Activated naive CD4-positive, alpha-beta T cell treated with anti-CD3 and anti-CD28 coated beads for 36 hours (primary cell): ENCODE measurements at places on chromosomes 16 and 17. TPM values are rescaled to one million over a fixed set of nuclear protein-coding genes. Genes with fewer than 3 reads are reported as not detected.

GRCh38 chr17:21377705-21378396 lies 1.7 kb downstream of the KCNJ12 start:
- peaks cover 6% of the 10 kb centered on the region for H3K4me1 ChIP-seq
- no peak for DNase-seq
- no peak overlapping the region for H3K27ac ChIP-seq
- H3K36me3 ChIP-seq = no peaks in the 10 kb centered on the region
- peaks cover 30% of the 10 kb centered on the region for H3K27me3 ChIP-seq

- no peaks in the 10 kb centered on the region for H3K36me3 ChIP-seq
- peak overlapping the region; percentile 90 for H3K4me3 ChIP-seq
- H3K4me1 ChIP-seq = peaks cover 20% of the 10 kb centered on the region
- DNase-seq = peak; percentile 95
Measured at GRCh38 chr17:49191917-49192741, 18.2 kb downstream of the GNGT2 start.

P2RX5 gene
- 45.2 TPM for total RNA-seq

LRRC75A gene
- total RNA-seq = 0.79 TPM
